Activated CD4-positive, alpha-beta memory T cell treated with anti-CD3 and anti-CD28 coated beads, Interleukin-2, amount 10 ng/mL, durations not matched to agents 7 days and 5 days (primary cell): ENCODE measurements at places on chromosomes 13 and 19.
A peak's percentile ranks its signal among the peaks of the same experiment; 100 is the strongest.

GRCh38 chr13:19818223-19818842 lies 35.6 kb upstream of the PSPC1 start:
- peak; percentile 42 for DNase-seq

DNA sequence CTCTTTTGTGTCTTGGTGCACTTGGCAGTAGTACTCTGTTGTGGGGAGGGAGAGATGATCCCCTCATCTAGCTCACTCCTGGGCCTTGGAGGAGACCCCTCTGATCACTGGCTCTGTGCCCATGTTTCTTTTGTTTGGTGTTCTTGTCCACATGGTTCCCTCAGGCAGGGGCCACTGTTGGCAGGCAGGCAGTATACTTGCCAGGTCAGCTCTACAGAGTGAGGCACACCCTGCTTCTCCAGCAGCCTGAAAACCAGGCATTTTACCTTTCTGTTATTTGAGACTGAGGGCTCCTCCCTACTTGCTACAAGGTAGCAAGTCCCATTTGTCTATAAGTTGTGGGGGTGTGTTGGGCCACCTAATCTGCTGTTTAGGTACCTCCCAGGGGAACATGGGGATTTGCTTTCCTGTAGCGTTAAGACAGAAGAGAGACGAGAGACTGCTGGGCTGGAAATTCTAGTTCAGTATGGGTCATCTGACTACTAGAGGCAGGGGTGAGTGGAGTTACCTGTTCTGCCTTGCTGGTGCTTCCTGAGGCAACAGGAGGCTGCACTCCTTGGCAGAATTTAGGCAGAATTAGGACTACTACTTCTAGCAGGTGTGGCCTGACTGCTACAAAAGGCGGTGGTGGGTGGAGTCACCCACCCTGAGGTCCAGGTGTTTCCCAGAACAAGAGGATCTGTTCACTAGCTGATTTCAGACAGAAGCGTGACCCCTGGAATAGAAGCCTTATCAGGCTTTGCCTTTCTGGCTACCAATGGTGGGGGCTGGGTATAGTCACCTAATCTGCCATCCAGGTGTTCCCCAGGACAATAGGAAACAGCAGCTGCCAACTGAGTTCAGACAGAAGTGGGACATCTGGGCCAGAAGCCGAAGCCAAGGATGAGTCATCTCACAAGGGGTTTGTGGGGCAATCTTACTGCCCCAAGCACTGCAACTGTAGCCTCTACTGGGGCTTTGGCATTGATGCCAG lies 843.0 kb upstream of the ATXN8OS start:
- no peak for DNase-seq

- no peak for DNase-seq
Measured at GRCh38 chr13:25692099-25692498, 320.3 kb downstream of the ATP8A2 start.

GRCh38 chr13:30884543-30884942 lies 21.5 kb upstream of the MEDAG start:
- DNase-seq, result no peak

DNA sequence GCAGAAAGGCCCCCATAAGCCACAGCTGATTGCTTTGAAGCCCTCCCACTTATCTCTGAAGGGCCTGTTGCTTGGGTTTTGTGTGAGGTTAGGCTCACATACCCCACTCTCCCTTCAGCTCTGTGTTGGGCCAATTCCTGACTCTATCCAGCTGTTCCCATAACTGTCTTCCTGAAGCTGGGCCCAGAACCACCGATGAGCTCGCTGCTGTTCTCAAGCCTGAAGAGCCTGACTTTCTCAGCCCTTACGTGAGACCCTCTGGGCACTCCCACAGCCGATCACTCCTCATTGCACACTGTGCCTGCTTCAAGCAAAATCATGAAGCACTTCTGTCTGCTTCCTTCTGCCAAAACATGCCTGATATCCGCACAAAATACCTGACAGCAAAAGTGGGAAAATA lies 124.1 kb downstream of the CRYL1 start:
- no peak for DNase-seq

- DNase-seq, result peak; percentile 82
Measured at GRCh38 chr13:45047394-45048310, 58.3 kb downstream of the GPALPP1 start.

GRCh38 chr13:105908586-105908985 lies 626.9 kb downstream of the EFNB2 start:
- no peak for DNase-seq

- no peak for DNase-seq
Measured at GRCh38 chr19:54399189-54399588, 16.1 kb upstream of the TTYH1 start.

- DNase-seq, result no peak
Measured at GRCh38 chr13:111177921-111178320, 62.8 kb downstream of the ARHGEF7 start.

DNA sequence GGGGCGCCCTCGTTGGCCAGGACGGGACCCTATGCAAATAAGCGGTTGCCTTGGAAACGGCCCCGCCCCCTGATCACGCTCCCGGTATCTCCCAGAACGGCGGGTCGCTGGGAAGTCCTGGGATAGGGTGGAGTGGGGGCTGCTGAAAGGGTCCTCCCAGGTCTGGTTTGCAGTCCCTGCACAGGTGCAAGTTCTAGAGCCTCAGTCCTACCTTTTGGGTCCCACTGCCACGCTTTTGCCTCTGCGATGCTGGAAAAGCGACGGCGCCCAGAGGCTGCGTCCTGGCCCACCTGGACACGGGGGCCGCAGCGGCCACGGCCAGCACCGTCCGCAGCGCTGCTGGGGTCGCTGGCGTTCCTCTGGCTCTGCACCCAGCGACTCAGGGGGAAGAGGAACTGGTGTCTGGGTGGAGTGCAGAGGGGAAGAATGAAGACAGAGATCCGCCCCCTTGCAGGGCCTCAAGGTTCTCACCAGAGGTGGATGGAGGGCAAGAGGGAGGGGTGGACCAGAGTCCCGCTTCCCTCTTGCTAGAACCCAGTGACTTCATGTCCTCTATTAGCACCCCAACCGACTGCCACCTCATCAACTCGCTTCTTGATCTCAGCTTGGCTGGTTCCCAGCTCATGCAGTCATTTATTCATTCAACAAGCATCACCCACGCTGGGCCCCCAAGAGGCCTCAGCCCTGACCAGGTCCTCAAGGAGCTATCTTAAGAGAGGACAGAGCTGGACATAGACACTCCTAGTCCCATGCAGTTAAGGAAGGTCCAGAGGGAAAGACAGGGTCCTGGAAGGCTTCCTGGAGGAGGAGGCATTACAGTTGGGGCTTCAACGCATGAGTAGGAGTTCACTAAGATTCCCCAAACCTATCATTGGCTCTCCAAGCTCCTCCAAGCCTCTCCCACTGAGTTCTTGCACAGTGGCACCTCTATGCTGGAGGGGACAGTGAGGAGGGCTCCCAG lies at the start of gene LRRC25:
TSS of gene LRRC25 (minus strand) at position 381 of the 961 bp plus-strand sequence. CDS start 659 bp downstream, outside the sequence.
- no peak for DNase-seq

DNA sequence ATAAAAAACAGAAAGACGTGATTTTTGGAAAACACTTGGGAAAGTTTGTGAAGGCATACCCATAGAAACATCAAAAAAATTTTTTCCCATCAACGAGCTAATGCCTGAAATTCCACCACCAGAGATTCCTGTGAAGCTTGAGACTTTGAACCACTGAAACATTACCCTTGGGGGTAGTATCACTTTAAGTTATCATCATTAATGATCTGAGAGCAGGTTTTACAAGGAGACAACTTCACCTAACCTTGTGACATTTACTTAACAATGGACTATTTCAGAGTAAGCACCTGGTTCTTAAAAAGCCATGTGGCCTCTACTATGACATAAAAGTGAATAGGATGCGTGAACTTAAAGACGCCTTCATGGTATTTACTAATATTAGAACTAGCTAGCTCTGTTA lies 51.9 kb downstream of the DOCK9 start:
- no peak for DNase-seq

GRCh38 chr13:38868870-38869269 lies 121.8 kb downstream of the STOML3 start:
- DNase-seq, result no peak

DNA sequence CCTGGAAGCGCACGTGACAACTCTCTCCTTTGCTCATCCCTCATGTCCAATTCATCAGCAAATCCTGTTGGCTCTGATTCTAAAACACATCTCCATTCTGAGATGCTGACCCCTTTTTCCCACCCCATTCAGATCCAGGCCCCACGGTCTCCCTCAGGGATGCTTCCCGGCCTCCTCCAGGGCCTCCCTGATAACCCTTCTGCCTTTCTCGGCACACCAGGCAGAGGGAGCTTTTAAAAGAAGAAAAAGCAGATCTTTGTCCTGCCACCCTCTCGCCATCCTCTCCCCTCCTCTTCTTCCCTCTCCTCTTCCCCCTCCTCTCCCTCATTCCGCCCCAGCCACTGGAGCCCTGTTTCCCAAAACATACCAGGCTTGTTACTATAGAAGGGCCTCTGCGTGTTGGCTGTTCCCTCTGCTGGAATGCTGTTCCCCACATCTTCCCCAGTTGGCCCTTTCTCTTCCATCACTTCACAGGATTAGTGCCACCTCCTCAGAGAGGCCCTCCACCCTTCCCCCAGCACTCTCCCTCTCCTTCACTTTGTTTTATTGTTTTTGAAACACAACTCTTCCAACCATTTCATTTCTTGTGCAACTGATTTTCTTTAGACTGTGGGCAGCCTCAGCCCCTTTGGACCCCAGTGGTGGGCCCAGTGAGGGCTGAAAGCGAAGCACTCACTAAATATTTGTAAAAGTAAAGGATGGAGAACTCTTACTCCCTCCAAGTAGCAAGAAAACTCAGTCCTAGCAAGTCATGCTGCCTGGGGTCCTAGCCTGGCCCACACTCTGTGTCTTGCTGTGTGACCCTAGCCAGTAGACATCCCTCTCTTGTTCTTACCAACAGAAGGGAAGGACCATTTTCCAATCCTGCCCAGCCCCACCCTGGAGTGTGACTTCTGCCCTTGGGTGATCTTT lies 2.5 kb upstream of the CRLF1 start:
- no peak for DNase-seq

- DNase-seq, result no peak
Measured at GRCh38 chr13:44440046-44440608, 66.5 kb downstream of the SERP2 start.

- DNase-seq, result no peak
Measured at GRCh38 chr13:105816994-105817393, 718.5 kb downstream of the EFNB2 start.

- no peak for DNase-seq
Measured at GRCh38 chr19:17086834-17087233, 11.3 kb downstream of the MYO9B start.
